BJ (cell line): ENCODE measurements at places on chromosomes 6 and 20.

DNA sequence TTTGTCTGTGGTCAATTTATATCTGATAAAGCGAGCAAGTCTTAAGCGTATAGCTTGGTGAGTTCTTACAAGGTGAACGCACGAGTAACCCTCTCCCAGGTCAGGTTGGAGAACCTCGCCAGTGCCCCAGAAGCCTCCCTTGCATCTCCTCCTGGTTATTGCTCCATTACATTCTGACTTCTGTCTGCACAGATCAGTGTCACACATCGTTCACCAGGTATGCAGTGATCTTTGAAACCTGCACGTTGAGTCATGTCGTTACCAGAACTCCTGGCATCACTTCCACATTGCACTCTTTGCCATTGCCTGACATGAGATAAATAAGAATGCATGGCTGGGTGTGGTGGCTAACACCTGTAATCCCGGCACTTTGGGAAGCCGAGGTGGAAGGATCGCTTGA, 44.2 kb downstream of the AKAP12 start:
- DNase-seq, result no peak

GRCh38 chr20:20184706-20185105, 132.4 kb downstream of the CFAP61 start:
- no peak for DNase-seq

DNA sequence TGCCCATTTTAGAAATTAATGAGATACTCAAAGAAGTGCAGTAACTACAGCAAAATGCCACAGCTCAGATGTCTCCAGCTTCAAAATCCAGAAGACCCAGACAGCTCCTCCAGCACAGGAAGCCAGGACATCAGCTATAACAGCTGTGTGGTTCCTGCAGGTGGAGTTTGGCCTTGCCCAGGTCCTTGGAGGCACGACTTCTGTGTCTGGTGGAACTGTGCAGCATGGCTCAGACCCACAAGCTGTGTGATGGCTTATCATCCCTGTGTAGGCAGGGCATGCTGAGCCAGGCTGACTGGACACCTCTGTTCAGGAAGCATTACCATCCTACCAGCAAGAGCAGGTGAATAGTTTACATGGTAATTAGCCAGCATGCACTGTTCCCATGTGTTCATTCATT, 26.5 kb upstream of the CD93 start:
- DNase-seq, result no peak

- DNase-seq, result no peak
Measured at GRCh38 chr20:25196786-25197120, 1.2 kb downstream of the ENTPD6 start.

- no peak for DNase-seq
Measured at GRCh38 chr6:70299456-70299855, 3.4 kb downstream of the COL9A1 start.

DNA sequence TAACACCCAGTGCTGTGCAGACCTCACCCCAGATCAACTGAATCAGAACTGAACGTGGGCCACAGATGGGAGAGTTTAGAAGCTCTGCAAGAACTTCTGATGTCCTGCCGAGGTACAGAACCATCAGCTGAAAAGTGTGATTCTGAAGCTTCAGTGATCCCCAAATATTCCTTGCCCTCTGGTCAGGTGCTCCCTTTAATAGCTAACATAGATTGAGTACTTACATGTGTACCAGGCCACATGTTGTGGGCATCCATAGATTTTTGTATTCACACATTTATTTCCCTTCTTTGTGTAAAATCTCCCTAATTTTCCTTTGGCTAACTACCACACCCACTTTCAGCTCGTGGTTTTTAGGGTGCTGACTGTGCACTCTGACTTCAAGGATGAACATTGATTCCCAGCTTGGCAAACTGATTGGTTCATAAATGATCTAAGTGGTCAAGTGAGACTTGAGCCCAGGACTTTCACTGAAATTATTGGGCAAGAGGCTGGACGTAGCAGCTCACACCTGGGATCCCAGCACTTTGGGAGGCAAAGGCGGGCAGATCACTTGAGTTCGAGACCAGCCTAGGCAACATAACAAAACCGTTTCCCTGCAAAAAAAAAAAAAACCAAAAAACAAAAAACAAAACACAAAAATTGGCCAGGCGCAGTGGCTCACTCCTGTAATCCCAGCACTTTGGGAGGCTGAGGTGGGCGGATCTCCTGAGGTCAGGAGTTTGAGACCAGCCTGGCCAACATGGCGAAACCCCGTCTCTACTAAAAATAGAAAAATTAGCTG, 162.2 kb downstream of the BCAS1 start:
- DNase-seq, result no peak

DNA sequence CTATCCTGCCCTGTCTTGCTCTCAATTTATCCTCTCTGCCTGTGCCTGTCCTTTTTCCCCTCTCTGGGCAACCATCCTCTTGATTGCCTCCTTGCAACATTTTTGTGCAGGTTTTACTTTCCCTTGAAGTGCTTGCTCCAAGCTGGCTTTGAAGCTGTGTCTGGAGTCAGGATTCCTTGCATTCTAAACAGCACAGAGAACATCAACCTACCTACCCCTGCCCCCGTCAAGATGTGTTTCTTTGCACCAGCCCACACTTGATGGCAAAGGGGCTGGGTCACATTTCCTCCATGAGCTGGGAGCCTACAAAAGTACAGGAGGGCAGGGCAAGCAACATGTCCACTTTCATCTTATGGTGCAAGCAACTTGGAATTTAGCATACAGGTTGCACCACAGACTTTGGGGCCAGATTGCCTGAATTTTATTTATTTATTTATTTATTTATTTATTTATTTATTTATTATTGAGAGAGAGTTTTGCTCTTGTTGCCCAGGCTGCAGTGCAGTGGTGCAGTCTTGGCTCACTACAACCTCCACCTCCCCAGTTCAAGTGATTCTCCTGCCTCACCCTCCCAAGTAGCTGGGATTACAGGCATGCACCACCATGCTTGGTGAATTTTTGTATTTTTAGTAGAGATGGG, 206.3 kb downstream of the COL19A1 start:
- no peak for DNase-seq

GRCh38 chr6:154165478-154165877, 126.4 kb downstream of the OPRM1 start:
- no peak for DNase-seq

GRCh38 chr6:37232430-37233017, 25.0 kb upstream of the TBC1D22B start:
- no peak for DNase-seq

DNA sequence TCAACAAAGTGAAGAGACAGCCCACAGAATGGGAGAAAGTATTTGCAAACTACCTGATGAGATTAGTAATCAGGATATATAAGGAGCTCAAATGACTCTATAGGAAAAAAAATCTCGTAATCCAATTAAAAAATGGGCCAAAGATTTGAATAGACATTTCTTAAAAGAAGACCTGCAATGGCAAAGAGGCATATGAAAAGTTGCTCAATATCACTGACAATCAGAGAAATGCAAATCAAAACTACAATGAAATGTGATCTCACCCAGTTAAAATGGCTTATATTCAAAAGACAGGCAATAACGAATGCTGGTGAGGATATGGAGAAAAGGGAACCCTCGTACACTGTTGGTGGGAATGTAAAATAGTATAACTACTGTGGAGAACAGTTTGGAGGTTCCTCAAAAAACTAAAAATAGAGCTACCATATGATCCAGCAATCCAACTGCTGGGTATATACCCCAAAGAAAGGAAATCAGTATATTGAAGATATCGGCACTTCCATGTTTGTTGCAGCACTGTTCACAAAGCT, 65.0 kb downstream of the TOX2 start:
- no peak for DNase-seq

DNA sequence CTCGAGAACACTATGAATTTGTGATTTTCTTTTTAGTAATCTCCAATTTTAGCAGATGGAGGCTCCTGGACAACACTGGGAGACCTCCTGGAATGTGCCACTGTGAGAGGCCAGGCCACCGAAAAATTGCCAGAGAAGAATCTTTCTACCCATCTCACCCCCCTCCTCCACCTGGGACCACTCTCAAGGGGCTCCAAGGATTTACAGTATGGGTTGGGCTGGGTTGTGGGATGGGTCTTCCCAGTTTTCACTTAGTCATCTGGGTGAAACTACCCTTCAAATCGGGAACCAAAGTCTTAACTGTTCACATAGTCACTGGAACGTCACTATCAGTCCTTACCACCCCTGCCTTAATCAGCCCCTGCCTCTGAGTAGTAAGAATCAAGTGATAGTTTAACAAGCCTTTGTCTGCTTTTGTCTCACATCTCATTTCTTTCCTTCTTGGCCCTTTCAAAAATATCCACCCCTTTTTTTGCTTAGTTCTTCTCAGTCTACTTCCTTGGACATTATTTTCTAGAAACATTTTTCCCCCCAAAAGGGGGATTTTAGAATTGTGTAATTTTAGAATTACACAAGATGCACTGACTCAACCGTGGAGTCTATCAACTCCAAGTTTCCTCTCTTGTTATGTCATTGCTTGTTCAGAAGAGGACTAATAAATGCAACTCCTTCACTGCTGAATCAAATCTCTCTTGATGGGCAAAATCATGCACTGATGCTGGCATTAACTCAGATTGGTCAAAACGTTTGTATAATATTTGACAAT, 148.2 kb upstream of the MOCS1 start:
- DNase-seq, result no peak

DNA sequence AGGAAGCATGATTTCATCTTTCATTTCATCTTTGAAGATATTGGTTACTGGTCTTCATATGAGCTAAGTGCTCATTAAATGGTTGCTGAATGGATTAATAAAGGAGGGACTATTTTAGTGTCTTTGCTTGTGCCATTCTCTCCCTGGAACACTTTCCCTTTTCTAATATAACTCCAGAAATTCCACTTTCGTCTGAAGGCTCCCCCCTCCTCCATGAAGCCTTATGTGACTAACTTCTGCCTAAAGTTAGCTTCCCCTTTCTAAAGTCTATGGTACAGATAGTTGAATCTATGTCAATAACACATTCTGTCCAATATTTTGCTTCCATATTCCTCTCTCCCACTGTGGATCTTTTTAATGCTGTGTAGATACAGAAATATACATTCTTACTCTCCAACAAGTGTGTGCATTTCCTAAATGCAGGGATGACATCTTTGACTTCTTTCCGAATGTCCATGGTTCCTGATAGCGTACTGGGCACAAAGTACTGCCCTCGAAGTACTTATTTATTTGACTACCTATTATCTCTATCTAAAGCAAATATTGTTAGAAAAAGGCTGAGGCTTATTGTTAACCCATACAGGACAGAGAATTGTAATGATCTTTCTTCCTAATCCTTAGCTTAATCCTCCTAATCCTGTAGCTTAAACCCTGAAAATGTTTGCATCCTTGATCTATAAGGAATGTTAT, 84.7 kb upstream of the ELOVL5 start:
- no peak for DNase-seq

- DNase-seq, result no peak
Measured at GRCh38 chr6:170022827-170023619, 267.9 kb downstream of the DLL1 start.

- no peak for DNase-seq
Measured at GRCh38 chr6:43451348-43451747, 4.0 kb downstream of the DLK2 start.

DNA sequence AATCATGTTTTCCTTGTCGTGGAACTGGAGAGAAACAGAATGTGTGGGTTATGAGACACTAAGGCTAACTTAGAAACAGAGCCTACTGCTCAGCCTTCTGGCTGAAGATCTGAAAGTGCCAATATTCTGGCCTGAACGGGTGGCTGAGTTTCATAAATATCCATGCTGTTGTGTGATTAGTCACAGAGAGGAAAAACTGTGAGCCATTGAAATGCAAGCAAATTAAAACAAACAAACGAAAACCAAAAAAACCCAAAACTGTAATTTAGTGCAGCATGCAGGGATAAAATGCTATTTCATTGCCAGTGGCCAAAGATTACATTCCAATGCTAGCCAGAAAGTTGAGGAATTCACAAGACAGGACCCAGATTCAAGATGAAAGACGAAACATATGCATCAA, 315.1 kb downstream of the UBE3D start:
- peak; percentile 49 for DNase-seq

GRCh38 chr20:63252284-63252711, 2.0 kb downstream of the NKAIN4 start:
- DNase-seq, result no peak

- no peak for DNase-seq
Measured at GRCh38 chr20:56440346-56441007, 27.9 kb upstream of the RTF2 start.

DNA sequence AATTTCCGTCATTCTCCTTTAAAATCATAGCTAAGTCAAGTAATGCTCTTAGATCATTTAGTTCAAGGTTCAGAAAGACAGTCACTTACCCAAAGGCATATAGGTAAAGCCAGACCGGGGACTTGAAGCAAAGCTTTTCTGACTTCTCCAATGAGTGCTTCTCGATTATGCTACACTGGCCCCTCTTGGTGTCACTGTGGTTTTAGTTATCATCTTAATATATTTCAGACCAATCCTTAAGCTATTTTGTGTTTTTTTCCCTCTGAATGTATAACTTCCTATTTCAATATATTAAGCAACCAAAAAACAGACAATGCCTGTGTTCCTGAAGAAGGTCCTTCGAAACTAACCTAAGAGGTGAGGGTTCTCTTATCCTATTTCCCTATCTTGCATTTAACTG, 3.9 kb downstream of the PRDM1 start:
- DNase-seq, result no peak

DNA sequence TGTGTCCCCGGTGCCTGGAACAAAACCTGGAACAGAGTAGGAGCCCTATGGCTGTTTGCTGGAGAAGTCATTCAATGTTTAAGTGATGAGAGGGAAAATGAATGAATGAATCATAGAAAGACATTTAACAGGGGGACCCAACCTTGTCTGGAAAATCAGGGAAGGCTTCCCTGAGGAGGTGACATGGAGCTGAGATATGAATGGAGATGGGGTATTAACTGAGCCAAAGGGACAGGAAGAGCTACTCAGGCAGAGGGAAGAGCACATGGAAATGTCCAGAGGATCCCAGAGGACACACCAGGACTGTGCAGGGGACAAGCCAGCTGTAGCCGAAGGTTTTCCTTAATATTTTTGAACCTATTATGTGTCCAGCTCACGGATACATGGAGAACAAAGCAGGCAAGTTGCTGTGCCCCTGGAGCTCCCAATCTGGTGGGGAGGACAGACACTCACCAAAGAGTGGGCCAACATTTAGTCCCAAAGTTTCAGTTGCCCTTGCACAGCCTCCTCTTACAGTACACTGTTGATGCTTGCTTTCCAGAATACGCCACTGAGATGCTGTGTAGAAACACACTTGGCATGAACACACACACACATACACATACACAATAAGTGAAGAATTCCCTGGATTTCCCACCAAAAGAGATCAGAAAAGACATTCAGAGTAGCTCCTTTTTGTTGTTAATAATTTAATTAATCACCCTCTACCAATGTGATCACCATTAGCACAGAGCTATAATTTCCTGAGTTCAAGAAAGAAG, 77.0 kb upstream of the PTPN1 start:
- no peak for DNase-seq

- DNase-seq, result no peak
Measured at GRCh38 chr20:6058684-6059295, 4.9 kb upstream of the LRRN4 start.

GRCh38 chr6:35371494-35372262, 29.3 kb downstream of the PPARD start:
- no peak for DNase-seq

- no peak for DNase-seq
Measured at GRCh38 chr6:11744753-11745152, 33.9 kb downstream of the ADTRP start.

- DNase-seq, result no peak
Measured at GRCh38 chr6:152700427-152700826, 2.7 kb downstream of the MYCT1 start.
